Osteocyte (in vitro differentiated cells): ENCODE measurements at places on chromosomes 7 and 10. TPM values are rescaled to one million over a fixed set of nuclear protein-coding genes. Genes with fewer than 3 reads are reported as not detected.

Gene DOCK1
- 66.3 and 68.7 TPM in 2 replicates for total RNA-seq

Gene DRGX
- total RNA-seq: not detected in 2 replicates

Gene TAS2R38
- not detected in 2 replicates for total RNA-seq

DNA sequence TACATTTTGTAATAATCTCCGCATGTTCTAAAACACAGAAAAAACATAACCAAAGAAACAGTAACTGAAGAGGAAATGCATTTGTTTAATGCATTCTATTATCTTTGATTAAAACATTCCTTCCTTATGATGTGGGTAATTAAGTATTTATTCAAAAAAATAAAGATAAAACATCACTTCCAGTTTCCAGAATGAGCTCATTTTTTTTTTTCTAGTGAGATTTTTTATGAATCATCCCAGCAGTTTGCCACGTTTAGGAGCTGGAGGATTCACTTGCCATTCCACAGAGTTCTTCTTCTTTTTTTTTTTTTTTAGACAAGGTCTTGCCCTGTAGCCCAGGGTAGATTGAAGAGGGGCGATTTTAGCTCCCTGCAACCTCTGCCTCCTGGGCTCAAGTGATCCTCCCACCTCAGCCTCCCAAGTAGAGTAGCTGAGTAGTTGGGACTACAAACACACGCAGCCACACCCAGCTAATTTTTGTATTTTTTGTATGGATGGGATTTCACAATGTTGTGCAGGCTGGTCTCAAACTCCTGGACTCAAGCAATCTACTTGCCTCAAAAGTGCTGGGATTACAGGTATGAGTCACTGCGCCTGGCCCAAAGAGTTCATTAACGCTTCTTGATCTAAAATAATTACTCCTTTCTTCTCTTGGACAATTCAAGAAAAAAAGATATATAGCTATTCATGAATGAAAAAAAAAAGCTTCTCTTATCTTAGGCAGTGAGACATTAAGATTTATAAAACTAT is 177.3 kb downstream of the DKK1 start:
- no peaks in the 10 kb centered on the region for H3K27me3 ChIP-seq
- DNase-seq: no peak
- no peaks in the 10 kb centered on the region for H3K36me3 ChIP-seq
- peaks cover 30% of the 10 kb centered on the region for H3K4me1 ChIP-seq
- H3K4me3 ChIP-seq: no peak overlapping the region

DNA sequence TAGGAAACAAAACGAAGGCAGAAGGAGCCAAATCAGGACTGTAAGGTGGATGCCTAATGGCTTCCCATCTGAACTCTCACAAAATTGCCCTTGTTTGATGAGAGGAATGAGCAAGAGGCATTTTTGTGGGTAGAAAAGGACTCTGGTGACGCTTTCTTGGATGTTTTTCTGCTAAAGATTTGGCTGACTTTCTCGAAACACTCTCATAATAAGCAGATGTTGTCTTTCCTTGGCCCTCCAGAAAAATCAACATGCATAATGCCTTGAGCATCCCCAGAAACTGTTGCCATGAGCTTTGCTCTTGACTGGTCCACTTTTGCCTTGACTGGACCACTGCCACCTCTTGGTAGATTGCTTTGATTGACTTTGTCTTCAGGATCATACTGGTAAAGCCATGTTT is 13.5 kb downstream of the PTPN12 start:
- no peak overlapping the region for H3K27ac ChIP-seq
- peaks cover 56% of the 10 kb centered on the region for H3K4me1 ChIP-seq
- no peaks in the 10 kb centered on the region for H3K27me3 ChIP-seq
- peaks cover 13% of the 10 kb centered on the region for H3K36me3 ChIP-seq

GRCh38 chr10:42987575-42987974 is 89.3 kb upstream of the RET start:
- DNase-seq: no peak
- no peak overlapping the region for H3K27ac ChIP-seq
- no peak overlapping the region for H3K4me3 ChIP-seq
- no peaks in the 10 kb centered on the region for H3K36me3 ChIP-seq
- no peaks in the 10 kb centered on the region for H3K27me3 ChIP-seq
- H3K4me1 ChIP-seq: no peaks in the 10 kb centered on the region
